ENCODE measurements at places on chromosomes 4 and X.
A peak's percentile ranks its signal among the peaks of the same experiment; 100 is the strongest.

DNA sequence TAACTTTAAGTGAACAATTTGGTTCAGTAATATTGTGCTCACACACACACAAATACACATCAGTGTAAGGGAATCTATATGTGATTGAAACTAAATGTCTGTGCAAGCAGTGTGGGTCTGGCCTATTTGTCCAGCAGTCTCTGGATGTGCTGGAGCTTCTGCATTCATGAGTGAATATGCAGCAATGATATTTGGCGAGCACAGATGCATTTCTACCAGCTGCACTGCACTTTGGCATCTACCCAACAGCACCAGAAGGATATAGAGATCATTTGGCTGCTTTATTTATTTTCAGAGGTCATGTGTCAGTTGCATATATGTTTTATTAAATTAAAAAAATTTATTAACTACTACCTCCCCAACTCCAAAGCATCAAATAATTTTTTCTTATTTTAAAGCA is 613.4 kb upstream of the NR3C2 start:
- DNase-seq: no peak

DNA sequence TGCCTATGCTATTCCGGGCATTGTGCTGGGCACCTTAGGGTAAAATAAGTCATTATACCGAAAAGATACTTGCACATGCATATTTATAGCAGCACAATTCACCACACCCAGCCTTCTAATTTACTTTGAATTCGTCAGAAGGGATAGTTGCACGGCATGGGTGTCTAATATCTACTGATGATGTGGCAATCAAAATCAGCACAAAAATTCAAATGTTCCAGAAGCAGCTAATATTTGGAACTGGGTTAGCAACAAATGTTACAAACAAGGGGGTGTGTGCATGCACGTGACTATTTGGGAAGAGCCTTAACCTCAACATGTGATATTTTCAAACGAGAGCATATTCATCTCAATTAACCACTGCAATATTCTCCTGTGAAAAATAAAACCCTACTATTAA is 79.7 kb upstream of the PRSS48 start:
- no peak for DNase-seq

- no peak for DNase-seq
These were observed 5.5 kb downstream of the USP9X start for GRCh38 chrX:41090568-41091238.

- DNase-seq: no peak
These were observed 88.8 kb upstream of the FAM9B start for GRCh38 chrX:9122519-9123245.

DNA sequence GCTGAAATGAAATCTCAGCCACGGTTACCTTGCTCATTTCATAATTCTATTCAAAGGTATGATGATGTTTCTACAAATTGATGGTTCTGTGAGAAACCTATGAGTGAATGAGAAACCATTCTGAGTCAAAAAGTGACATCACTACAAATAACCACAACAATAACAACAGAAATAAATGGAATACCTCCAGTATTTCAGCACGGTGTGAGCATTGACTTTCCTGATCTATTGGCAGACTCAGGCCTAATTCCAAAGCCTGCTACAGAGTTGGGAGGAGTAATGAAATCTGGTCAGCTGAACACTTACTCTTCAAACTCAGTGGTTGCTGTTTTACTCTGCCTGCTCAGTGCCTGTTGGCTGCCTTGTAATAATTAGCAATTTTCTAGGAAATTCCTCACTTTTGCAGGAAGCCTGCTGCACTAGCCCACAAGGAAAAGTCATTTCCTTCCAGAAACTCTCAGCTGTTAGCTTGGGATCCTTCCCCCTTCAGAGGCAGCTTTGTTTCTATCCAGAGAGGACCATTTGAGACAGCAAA is 18.8 kb upstream of the SYNPO2 start:
- no peak for DNase-seq

GRCh38 chrX:39472161-39472560 is 625.6 kb downstream of the BCOR start:
- DNase-seq: no peak

GRCh38 chr4:124431653-124432192 is 280.8 kb downstream of the ANKRD50 start:
- no peak for DNase-seq

GRCh38 chr4:145580906-145581305 is 38.3 kb upstream of the MMAA start:
- DNase-seq: peak; percentile 18

GRCh38 chrX:151870602-151871001 is 42.1 kb upstream of the MAGEA4 start:
- DNase-seq: peak; percentile 70

DNA sequence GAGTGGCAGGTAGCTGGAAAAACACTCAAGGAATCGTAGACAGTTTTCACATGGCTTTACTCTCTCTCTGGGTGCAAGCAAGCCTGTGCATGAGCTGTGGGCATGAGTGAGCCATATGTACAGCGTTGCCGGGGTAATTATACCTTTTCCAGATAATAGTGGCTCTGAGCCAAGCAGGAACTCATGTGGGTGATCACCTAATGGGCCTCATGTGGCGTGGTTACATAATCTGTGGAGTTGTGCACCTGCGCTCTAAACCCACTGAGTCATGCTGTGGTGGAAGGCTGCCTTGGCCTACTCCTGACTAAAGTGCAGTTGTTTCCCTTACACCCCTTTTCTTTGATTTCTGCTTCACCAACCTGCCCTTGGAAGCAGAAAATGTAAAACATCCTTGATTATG is 1564.5 kb upstream of the PCDH10 start:
- DNase-seq: no peak

- DNase-seq: no peak
These were observed 69.4 kb upstream of the WDR17 start for GRCh38 chr4:175996206-175996605.

- DNase-seq: peak; percentile 31
These were observed at the start of gene GPRASP2 for GRCh38 chrX:102712216-102712966. Gene GPRASP2, plus strand, starts transcription at chrX:102712448. Its CDS starts 2,422 bp downstream, at chrX:102714870.

DNA sequence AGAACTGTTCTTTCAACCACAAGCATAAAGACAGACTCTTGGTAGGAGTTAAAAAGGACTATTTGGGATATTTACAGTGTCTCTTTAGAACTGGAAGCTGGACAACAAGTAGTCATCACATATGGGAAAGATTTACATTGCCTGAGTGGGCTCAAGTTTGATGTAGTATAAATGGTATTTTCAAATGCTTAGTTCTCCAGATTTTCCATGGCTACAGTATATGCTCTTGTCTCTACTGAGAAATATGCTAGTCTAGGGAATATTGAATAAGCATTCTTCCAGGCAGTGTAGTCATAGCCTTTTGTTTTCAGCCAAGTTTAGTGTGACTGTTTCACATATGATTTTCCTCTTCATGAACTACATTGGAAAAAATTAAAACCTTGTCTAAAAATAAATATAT is 315.6 kb downstream of the ARHGAP24 start:
- no peak for DNase-seq

DNA sequence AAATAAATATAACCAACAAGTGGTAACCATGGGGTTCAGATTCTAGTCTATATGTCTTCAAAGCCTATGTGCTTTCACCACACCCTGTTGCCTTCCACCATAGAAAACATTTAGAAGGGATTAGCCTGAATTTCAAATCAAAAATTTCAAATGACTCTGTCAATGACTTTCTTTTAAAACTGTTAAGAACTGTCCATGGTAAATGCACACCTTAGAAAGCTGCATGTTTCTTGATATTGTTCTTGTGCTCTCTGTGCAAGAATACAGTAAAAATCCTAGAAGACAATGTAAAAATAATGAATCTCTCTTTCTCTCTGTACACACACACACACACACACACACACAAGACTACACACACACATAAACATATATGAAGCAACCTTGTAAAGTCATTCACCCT is 74.6 kb upstream of the EXOC1L start:
- DNase-seq: no peak

Measured in MG63 (cell line).